PC-9 (cell line): ENCODE measurements at places on chromosomes 7 and 10.

- DNase-seq = no peak
Observed at GRCh38 chr7:48742079-48742798, 182.1 kb upstream of the CDC14C start.

GRCh38 chr10:79405221-79405994 lies 40.0 kb downstream of the ZCCHC24 start:
- DNase-seq = no peak

DNA sequence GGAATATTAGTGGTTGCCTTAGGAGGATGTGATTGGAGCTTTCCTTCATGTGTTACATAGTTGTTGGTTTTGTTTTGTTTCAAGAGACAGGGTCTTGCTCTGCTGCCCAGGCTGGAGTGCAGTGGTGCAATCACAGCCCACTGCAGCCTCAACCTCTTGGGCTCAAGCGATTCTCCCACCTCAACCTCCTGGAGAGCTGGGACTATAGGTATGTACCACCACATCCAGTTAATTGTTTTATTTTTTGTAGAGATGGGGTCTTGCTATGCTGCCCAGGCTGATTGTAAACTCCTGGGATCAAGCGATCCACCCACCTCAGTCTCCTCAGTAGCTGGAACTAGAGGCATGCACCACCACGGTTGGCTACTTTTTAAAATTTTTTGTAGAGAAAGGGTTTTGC lies 86.1 kb downstream of the RABGEF1 start:
- DNase-seq = no peak

GRCh38 chr10:114749014-114749413 lies 72.6 kb upstream of the FHIP2A start:
- no peak for DNase-seq

DNA sequence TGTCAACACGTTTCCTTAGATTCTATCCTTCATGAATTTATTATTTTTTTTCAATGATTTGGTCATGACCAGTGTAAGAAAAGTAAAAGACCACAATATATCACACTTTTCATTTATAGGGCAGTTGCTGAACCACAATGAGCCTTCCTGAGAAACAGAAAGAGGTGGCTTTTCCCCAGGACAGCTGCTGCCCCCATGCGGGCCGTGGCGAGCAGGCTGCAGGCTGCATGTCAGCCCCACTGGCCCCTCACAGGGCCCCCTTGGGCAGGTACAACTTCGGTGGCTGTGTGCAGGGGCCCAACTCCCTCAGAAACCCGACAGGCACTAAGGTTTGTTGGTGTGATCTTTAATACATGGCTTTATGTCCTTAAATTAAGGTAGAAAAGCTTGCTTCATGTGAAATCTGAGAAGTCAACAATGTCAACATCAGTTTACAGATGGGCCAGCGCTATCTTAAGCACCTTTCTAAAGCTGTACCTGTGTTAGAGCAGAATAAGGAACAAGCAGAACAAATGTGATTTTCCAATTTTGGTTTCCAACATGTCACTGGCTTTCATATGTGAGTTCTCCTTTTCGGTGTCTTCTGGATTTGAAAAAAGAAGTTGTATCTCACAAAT lies 10.6 kb downstream of the BEND7 start:
- no peak for DNase-seq

DNA sequence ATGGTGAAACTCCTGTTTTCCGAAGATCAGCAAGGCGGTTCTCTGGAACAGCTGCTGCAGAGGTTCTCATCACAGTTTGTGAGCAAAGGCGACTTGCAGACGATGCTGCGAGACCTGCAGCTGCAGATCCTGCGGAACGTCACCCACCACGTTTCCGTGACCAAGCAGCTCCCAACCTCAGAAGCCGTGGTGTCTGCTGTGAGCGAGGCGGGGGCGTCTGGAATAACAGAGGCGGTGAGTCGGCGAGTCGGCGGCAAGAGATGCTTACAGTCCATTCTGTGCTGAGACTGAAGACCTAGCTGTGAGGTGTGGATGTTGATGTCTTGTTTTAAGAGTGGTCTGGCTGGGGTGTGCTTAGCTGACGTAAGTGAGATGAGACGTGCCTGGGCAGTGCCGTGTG lies 16.2 kb upstream of the GET4 start:
- no peak for DNase-seq

- DNase-seq = no peak
Observed at GRCh38 chr10:68471063-68471585, 649 bp downstream of the DNA2 start.

DNA sequence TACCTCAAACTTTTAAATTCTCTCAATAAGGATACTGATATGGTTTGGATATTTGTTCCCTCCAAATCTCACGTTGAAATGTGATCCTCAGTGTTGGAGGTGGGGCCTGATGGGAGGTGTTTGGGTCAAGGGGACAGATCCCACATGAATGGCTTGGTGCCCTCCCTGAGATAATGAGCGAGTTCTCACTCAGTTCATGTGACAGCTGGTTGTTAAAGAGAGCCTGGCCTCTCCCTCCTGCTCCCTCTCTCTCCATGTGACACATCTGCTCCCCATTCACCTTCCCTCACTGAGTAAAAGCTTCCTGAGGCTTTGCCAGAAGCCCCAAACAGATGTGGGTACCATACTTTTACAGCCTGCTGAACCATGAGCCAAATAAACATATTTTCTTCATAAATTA lies 19.2 kb downstream of the ABCB4 start:
- DNase-seq = no peak

DNA sequence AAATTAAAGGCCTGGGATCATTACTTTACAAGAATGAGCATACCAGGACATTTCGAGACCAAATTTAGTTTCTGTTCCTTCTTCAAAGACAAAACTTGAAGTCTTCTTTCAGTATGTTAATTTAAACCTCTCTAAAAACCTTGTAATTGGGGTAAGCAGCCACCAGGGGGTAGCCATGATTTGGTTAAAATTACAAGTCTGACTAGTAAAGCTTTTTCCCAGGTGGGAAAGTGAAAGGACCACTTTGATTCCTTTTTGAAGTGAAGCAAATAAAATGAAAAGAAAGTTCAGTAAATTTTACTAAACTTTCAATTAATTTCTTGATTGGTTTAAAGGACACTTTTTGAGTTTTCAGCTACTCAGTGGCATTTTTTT lies 294.3 kb downstream of the BBS9 start:
- DNase-seq = no peak

DNA sequence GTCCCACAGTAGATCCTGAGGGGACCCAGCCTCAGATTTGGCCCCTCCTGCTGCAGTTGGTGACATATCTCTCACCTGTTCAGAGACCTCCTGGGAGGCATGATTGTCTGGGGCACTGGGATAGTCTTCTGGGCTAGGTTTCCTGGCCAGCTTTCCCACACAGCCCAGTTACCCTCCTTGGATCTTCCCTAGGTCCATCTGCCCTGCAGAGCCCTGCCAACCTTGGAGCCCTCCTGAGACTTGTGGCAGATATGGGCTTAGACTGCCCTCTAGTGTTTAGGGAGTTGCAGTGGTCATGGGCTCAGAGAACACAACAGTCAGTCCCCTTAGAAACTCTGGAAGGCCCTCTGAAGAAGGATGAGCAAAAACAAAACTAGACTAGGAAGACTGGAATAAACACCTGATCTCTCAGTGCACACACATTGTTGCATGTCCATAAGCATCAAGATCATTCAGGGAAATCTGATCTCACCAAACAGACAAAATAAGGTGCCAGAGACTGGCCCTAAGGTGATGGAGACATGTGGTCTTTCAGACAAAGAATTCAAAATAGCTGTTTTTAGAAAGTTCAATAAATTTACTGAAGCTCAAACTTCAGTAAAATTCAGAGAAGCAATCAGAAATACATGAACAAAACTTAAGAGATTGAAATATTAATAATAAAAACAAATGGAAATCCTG lies 324.6 kb downstream of the ATRNL1 start:
- DNase-seq = no peak

- DNase-seq = peak; percentile 63
Observed at GRCh38 chr7:36487756-36488336, 98.2 kb downstream of the ANLN start.

- DNase-seq = peak; percentile 88
Observed at GRCh38 chr7:4725014-4725849, 43.1 kb downstream of the FOXK1 start.

DNA sequence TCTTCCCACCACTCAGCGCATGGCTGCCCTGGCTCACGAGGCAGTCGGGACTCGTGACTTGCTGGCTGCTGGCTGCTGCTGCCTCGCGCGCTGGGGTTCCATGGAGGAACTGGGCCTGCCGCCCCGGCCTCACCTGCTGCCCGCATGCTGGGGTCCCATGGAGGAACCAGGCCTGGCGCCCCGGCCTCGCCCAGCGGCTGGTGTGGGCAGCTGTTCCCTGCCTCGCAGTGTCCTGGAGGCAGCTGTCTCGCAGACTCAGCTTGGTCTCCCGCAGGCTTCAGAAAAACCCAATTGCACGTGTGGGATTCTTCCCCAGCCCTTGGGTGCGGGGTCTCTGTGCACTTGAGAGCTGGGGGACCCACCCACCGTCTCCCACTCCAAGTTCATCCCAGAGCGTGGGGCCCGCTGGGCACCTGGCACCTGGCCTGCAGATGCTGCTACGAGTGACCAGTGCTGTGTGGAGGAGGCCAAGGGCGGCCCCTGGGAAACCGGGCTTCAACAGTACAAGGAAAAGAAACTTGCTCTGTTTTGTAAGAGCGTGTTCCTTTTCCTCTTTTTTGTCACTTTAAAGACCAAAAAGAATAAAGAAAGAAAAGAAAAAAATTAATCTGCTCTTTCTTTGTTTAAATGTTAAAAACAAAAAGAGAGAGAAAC lies 20.4 kb downstream of the PWWP2B start:
- no peak for DNase-seq

- DNase-seq = peak; percentile 76
Observed at GRCh38 chr7:2477447-2478398, 1.5 kb upstream of the GRIFIN start.

GRCh38 chr7:22386206-22386858 lies 29.4 kb upstream of the RAPGEF5 start:
- DNase-seq = no peak

DNA sequence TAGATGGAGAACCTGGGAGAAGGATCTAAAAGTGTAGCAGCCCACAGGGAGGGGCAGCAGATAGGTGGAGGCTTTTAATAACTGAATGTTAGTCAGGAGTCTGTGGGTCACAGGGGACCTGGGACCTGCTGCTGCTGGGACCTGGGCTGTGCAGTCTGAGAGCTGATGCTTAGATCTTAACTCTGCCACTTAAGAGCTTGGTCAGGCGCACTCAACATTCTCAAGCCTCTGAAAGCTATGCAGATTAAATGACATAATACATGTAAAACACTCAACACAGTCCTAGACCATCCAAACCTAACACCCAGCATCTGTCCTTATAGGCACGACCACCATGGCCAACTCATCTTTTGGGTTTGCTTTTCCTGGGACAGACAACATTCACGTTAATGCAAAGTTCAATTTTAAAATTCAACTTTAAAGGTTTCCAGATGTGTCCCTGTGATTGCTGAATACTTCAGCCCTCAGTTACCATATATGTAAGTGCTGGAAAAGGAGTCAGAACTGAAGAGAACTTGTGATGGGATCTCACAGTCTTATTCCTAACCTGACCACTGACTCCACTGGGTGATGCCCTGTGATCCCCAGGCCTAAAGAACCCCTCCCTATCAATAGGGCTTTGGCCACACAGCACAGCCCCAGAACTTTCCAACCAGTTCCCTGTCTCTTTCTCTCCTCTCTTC lies 321.0 kb downstream of the PLXNA4 start:
- no peak for DNase-seq

- DNase-seq = no peak
Observed at GRCh38 chr10:122510326-122510725, 49.0 kb downstream of the HTRA1 start.

GRCh38 chr7:113076703-113077102 lies 9.9 kb downstream of the GPR85 start:
- no peak for DNase-seq

DNA sequence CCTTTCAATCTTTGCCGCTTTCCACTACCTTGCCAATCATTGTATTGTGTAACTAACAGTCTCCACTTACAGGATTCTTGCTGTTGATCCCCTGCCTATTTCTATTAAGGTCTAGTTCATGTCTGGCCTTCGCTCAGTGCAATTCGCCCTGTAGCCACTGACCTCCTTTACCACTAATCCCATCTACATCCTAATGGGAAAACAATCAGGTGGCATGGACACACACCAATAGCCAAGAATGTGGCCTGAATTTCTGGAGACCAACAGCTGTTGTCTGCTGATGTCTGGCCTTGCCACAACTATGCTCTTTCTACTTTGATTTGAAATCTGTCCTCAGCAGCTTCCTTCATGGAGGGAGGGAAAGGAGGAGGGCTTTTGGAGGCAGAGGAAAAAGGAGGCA lies 546.2 kb downstream of the SORCS3 start:
- DNase-seq = no peak
